Naive thymus-derived CD4-positive, alpha-beta T cell (primary cell): ENCODE measurements at places on chromosomes 16 and 17.

- no peak for DNase-seq
Measured at GRCh38 chr16:66159987-66160386, 206.5 kb upstream of the CDH5 start.

- DNase-seq, result no peak
Measured at GRCh38 chr17:4104506-4104905, 38.3 kb downstream of the ZZEF1 start.

GRCh38 chr16:90077240-90077756 is at the start of gene PRDM7:
PRDM7 (minus strand) TSS chr16:90077331; CDS start chr16:90075910, 1,421 bp downstream.
- peak; percentile 94 for DNase-seq

- DNase-seq, result no peak
Measured at GRCh38 chr16:49377196-49377755, 3.7 kb downstream of the C16orf78 start.

DNA sequence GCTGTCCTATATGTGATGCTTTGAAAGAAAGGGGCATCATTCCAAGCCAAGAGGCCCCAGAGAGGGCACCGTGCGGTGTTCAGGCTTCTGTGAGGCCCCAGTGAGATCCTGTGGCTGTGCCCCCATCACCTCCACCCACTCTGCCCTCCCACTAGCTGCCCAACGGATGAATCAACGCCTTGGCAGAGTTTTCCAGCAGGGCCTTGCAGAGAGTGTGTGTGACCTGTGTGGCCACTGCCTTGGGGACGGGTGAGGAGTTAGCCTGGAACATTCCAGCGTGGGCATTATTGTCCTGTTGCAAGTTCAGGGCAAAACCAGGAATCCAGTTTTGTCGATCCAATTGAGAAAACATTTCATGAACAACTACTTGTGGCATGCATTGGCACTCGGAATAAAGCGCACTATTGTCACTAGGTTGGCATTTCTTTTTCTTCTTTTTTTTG is 53.7 kb downstream of the SF3B3 start:
- DNase-seq, result no peak

DNA sequence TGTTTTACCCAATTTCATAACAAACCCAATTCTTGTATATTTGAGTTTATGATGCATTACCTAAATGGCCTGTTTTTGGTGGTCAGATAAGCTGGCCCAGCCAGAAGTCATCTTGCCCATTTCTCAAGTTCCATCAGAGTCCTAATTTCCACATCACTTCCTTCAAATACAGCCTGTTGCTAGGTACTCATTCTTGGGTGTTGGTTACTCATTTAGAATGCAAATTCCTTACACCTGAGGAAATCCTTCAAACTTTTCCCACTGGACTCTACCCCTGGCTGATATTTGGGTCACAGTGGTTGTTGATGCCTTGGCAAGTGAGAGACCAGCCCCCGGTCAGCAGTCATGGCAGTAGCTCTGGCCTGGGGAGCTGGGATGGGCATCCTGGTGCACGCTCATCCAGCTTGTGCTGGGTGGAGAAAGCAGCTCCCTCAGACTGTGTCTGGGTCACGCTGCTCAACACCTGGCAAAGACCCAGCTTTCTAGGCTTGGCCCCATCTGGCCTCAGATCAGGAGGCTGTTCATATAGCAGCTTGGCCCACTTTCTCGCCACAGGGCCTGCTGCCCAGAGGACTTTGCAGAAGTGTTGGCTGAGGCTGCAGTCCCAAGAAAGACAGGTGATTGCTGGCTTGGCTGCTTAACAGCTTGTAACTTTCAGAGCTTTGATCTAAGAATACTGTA is 25.8 kb downstream of the WSB1 start:
- no peak for DNase-seq

- DNase-seq, result no peak
Measured at GRCh38 chr16:53566552-53567245, 63.7 kb upstream of the AKTIP start.

DNA sequence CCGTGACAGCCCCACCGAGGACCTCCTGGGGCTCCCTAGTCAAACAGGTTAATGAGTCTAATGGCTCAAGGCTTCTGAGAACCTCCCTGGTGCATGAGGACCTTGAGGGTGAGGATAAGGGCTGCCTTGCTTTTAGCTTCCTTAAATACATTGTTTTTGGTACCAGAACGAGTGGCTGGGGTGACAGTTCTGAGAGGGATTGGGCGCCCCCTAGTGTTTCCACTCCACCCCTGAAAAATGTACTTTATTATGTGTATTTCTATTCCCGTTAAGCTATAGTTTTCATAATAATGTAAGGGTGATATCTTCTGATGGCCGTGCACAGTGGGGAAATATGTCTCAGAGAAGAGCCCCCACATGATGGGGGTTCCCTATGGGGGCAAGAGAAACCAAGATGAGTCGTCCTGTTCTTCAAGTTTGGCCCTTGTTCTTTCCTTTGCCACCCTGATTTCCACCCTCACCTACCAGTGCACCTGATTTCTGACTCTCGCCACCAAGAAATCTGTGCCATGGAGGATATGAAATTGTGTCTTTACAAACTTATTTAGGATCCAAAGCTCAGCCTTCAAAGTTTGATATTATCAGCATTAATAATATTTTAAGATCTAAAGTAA is 14.5 kb upstream of the VWA3A start:
- peak; percentile 70 for DNase-seq

GRCh38 chr16:53817812-53818550 is 114.0 kb downstream of the FTO start:
- no peak for DNase-seq

DNA sequence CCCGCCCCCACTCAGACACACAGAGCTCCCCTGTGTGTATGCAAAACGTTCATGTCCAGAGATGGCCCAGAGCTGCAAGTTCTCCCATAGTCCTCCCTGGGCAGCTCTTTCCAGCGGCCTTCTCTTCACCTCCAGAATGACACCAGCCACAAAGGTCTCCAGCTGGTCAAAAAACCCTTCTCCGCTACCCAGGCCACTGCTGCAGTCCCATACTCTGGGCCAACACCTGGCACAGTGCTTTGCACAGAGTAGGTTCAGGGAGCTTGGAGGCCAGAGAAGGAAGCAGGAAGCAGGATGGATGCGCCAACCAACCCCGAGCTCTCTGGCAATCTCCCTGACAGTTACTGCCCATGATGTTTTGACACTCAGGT is 1.1 kb upstream of the STAT5B start:
- DNase-seq, result no peak

DNA sequence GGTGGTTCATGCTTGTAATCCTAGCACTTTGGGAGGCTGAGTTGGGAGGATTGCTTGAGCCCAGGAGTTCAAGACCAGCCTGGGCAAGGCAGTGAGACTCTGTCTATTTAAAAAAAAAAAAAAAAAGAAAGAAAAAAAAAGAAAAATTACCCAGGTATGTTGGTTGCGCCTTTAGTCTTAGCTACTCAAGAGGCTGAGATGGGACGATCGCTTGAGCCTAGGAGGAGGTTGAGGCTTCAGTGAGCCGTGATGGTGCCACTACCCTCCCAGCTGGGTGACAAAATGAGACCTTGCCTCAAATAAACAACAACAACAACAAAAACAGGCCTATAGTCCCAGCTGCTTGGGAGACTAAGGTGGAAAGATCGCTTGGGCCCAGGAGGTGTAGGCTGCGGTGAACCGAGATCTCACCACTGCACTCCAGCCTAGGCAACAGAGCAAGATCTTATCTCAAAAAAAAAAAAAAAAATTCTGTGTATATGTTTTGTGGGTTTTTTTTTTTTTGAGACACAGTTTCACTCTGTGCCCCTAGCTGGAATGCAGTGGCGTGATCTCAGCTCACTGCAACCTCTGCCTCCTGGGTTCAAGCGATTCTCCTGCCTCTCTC is 12.5 kb upstream of the ANKRD40CL start:
- DNase-seq, result peak; percentile 49

DNA sequence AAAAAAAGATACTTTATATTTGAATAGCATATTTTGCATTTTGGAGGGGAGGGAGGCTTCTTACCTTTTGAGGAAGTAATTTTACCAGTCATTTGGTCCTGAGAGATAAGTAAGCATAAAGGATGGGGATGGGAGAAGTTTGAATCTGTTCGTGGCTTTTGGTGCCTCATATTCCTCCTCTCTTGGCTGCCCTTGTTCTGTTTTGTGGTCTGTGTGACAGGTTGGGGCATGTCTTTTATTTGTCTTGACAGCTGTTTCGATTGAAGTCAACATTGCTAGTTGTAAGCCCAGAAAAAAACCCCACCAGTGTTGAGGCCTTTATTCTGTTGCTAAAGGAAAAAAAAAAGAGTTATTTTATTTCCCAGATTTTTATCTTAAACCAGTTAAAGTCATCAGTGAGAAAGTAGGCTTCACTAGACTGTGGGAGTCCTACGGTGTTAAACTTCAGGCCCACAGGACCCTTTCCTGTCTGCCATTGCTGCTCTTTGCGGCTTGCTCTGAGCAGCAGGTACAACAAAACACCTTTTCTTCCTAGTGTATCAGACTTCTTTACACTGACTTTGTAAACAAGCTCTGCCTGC is 11.4 kb downstream of the SLC7A6 start:
- peak; percentile 84 for DNase-seq

DNA sequence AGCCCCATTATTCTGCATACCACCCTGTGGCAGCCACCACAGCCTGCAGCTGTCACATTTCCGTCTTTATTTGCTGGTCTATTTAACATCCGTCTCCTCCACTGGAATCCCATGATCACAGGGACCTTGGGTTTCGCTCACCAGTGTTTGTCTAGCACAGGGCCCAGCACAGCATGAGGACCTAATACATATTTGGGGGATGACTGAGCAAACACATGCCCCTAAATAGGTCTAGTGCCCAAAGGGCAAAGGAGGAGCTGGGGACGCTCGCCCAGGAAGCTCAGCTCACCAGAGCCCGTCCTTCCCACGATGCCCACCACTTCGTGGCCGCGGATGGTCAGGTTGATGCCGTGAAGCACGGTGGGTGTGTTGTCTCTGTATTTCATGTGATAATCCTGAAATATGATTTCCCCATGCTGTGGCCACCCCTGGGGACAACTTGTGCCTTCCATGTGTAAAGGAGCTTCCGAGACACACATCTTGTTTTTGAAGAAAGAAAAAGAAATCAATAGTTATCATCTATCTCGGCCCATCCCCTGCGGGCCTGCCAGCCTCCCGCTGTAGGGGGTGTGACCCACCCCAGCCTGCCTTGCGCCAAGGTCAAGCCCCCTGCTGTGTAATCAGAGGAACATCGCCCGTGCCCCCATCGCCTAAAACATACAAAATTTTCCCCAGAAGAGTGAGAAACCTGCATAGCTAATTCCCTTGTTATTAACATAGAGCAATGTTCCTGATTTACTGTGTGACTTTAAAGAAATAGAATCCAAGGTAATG is 21.0 kb upstream of the ABCC12 start:
- DNase-seq, result no peak

- DNase-seq, result peak; percentile 83
Measured at GRCh38 chr16:56610017-56610608, 1.7 kb downstream of the MT2A start.

- DNase-seq, result no peak
Measured at GRCh38 chr16:88817785-88818574, 6.3 kb upstream of the APRT start.

- no peak for DNase-seq
Measured at GRCh38 chr17:82929011-82929622, 89.3 kb upstream of the ZNF750 start.

- DNase-seq, result no peak
Measured at GRCh38 chr16:80852261-80852872, 48.0 kb upstream of the CDYL2 start.

GRCh38 chr17:44191941-44192496 is 5.2 kb downstream of the TMUB2 start:
- DNase-seq, result no peak

- no peak for DNase-seq
Measured at GRCh38 chr16:52993179-52993578, 59.5 kb downstream of the CHD9NB start.

DNA sequence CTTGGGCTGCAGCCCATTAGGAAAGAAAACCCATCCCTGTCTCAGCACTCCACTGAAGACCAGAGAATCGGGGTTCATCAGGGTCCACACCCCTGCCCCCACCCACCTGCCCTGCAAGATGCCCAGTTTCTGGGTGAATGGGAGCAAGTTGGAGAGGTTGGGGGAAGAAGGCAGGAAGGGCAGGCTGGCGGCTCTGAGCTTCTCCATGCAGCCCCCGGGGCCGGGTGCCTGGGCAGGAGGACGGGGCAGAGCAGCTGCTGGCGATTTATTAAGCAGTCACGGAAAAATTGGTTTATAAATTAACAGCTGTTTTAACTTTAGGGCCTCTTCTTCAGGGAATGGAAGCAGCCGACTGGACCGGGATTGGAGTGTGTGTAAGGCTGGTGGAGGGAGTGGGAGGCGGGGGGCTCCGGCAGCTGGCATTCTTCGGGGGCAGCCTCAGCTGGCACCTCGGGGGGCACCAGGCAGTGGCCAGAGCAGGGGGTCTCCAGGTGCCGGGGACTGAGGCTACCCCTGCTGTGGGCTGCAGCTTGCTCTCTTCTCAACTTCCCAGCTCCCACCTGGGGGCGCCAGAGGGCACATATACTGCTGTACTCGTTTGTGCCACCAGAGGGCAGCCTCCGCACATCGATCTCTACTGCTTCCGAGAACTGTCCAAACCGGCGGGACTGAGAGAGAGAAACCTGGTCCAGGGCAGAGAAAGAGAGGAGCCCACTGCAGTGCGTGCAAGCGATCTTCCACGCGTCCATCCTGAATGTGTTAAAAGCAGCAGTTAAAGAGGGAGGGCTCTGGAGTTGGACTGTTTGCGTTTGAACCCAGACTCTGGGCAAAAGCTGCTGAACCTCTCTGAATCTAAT is 5.0 kb upstream of the PPP1R1B start:
- DNase-seq, result peak; percentile 84

GRCh38 chr16:2913603-2914002 is 1.9 kb downstream of the FLYWCH1 start:
- DNase-seq, result no peak

GRCh38 chr17:72205357-72205756 is 84.5 kb downstream of the SOX9 start:
- no peak for DNase-seq

DNA sequence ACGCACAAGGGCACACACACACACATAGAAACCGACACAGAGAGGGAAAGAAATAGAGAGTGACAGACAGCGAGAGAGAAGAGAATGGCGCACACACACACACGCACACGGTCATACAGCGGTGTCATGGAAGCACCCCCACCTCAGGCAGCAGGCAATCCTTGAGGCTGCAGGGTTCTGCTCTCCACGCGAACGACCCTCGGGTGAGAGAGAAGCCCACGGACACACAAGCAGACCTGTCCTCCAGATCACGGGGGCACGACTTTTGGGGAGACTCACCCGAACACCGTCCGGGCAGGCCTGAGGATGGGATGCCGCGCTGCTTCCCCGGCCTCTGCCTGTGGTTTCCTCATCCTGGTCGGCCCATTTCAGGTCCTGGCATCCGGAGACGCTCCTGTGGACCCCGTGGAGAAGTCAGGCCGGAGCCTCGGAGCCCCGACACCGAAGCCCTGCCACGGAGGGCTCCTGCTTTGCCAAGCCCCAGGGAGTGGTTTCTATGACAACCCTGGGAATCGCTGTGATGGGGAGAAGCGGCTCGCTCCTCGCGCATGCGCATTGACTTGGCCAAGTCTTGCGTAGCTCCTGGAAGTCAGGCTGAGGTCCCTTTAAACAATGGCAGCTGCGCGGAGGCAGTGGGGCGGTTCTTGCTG is 118.2 kb upstream of the KCNJ18 start:
- DNase-seq, result peak; percentile 34

GRCh38 chr16:86791287-86792035 is 213.1 kb downstream of the FOXL1 start:
- DNase-seq, result no peak

GRCh38 chr17:44707755-44708400 is 587 bp upstream of the DBF4B start:
- no peak for DNase-seq

- DNase-seq, result no peak
Measured at GRCh38 chr17:78839235-78839761, 1.3 kb downstream of the USP36 start.
